ENCODE measurements at places on chromosomes 11 and 22. TPM values are rescaled to one million over a fixed set of nuclear protein-coding genes. Genes with fewer than 3 reads are reported as not detected.

DNA sequence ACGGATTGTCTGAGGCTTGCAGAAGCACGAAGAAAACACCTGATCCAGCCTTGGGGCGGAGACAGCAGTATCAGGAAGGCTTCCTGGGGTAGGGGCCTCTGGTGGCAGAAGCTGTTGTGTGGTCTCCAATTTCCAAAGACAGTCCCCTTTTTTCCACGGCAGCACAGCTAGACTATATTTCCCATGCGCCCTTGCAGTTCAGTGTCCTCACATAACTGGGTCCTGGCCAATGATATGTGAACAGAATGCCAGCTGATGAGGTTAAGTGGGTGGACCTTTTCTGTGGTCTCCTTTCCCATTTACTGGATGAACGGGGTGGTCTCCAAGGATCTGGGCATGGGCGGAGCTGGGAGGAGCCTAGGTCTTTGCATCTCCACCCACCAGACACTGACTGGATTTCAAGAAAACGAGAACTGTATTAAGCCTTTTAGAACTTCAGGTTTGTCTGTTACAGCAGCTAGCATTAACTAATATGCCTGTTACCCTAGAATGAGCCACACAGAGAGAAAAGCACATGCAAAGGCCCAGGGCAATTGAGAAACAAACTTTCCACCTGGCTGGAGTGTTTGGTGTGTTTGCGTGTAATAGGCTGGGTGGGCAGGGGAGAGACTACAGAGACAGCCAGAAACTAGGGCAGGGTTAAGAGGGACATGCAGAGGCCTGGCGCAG lies 6.2 kb downstream of the GAL3ST1 start:
- no peak for DNase-seq

DNA sequence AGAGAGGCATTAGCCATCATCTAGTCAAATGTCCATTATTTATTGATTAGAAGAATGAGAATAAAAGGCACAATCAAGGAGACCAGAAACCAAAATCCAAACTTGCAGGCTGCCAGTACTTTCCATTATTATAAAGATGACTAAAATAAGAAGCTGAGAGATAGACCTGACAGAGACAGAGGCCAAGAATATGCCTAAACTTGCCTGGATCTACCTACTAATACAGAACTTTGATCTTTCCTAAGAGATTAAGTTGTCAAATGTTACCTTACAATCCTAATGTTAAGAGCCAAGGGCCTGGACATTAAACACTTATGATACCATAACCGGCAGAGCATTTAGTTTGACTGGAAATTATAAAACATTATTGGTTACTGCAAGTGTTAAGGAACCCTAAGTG lies 6.2 kb downstream of the LGR4 start:
- DNase-seq, result no peak

- no peak for DNase-seq
Measured at GRCh38 chr11:13008061-13008435, 1.1 kb upstream of the RASSF10 start.

DNA sequence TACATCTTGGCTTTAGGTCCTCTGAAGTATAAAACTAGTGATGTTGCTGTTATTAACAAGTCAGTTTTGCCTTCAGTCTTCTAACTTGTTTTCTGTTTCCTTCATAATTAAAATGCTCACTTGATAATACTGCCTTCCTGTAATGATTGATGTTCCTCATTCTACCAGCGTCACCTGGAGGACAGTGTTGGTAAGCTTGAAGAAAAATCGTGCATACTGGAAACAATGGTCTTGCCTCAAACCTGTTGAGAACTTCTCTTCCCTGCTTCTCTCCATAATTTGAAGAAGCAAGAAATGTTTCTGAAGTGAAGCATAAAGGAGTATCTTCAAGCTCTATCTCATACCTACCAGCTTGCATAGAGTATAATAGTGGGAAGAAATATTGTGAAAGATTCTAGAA lies 3.0 kb downstream of the YWHAH start:
- peak; percentile 38 for DNase-seq

GRCh38 chr11:6303661-6304060 lies 16.6 kb downstream of the CAVIN3 start:
- no peak for DNase-seq

DNA sequence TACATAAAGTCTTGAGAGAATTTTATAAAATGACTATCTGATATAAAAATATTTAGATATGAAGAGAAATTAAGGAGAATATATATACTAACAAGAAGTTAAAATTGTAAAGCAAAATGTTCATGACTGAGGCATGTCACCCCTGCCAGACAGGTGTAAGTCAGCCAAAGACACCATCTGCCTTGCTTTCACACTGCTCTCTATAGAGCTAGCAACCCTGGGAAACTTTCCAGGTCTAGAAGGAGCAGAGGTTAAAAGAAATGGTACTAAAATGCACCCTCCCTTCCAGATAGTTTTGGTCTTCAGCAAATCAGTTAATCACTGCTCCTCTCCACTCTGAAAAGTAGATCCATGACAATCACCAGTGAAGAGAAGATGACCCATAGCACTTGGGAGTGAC lies 16.5 kb downstream of the PPP2R1B start:
- no peak for DNase-seq

- DNase-seq, result no peak
Measured at GRCh38 chr11:88164806-88165585, 10.2 kb downstream of the RAB38 start.

DNA sequence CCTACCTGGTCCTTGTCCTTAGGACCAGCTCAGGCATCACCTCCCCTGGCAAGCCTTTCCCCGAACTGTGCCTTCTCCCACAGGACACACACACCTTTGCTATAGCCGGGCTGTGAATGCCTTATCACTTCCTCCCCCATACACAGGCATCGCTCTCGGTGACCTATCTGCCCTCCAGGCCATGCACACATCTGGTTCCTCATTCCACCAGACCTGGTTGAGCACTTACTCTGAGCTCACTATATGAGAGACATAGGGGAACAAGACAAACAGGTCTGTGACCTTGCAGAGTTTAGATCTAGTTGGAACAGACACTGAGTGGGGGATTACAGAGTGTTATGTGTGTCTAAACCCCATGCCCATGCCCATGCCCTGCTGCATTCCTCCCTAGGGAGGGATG lies 3.1 kb upstream of the BCR start:
- no peak for DNase-seq

DNA sequence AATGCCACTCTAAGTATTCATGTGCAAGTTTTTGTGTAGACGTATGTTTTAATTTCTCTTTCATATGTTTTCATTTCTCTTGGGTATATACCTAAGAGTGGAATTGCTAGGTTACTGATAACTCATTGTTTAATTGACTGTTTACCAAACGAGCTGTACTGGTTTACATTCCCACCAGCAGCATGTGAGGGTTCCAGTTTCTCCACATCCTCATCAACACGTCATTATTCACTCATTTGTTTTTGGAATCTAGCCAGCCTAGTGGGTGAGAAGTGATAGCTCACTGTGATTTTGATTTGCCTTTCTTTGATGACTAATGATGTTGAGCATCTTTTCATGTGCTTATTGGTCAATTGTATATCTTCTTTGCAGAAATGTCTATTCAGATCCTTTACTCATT lies 4.0 kb downstream of the ANKRD13D start:
- no peak for DNase-seq

Gene CASP12
- total RNA-seq, result not detected

DNA sequence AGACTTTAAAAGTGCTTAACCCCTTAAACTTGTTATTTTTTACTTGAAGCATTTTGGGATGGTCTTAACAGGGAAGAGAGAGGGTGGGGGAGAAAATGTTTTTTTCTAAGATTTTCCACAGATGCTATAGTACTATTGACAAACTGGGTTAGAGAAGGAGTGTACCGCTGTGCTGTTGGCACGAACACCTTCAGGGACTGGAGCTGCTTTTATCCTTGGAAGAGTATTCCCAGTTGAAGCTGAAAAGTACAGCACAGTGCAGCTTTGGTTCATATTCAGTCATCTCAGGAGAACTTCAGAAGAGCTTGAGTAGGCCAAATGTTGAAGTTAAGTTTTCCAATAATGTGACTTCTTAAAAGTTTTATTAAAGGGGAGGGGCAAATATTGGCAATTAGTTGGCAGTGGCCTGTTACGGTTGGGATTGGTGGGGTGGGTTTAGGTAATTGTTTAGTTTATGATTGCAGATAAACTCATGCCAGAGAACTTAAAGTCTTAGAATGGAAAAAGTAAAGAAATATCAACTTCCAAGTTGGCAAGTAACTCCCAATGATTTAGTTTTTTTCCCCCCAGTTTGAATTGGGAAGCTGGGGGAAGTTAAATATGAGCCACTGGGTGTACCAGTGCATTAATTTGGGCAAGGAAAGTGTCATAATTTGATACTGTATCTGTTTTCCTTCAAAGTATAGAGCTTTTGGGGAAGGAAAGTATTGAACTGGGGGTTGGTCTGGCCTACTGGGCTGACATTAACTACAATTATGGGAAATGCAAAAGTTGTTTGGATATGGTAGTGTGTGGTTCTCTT lies 2.8 kb downstream of the MALAT1 start:
- DNase-seq, result no peak

- DNase-seq, result no peak
Measured at GRCh38 chr22:46416520-46416871, 81.0 kb downstream of the TRMU start.

GRCh38 chr22:32079130-32080089 lies 36.3 kb downstream of the SLC5A1 start:
- peak; percentile 21 for DNase-seq

Gene SH3BP1
- 158 TPM for total RNA-seq

Gene SEC14L3
- not detected for total RNA-seq

- DNase-seq, result no peak
Measured at GRCh38 chr11:59076876-59077571, 9.1 kb upstream of the GLYATL1B start.
